ENCODE measurements at places on chromosomes 1 and 21.

DNA sequence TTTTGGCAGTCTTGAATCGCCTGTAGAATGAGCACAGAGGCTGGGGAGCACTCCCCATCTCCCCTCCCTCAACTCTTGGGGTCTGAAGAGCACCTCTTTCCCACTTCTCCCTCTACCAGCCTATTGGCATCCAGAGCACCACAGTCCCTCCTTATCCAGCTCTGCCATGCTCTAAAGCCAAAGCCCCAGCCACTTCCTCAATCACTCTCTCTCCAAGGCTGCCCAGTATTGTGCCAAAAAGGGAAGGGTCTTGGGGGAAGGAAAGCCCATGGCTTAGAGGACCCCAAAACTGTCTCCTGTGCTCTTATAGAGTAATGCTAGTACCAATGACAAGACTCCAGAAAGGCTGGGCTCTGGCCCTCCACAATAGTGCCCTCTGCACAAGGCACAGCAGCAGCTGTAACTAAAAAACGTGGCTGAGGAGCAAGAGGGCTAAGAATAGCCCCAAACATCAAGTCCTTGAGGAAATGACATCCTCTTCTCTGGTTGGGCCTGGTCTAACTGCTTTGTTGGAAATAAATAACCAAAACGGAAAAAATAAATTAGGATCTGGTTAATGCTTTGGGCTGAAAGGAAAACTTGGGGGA, 28.4 kb downstream of the SLC27A3 start:
- no peak for DNase-seq

GRCh38 chr1:205676597-205676996, 3.7 kb downstream of the SLC45A3 start:
- DNase-seq, result no peak

DNA sequence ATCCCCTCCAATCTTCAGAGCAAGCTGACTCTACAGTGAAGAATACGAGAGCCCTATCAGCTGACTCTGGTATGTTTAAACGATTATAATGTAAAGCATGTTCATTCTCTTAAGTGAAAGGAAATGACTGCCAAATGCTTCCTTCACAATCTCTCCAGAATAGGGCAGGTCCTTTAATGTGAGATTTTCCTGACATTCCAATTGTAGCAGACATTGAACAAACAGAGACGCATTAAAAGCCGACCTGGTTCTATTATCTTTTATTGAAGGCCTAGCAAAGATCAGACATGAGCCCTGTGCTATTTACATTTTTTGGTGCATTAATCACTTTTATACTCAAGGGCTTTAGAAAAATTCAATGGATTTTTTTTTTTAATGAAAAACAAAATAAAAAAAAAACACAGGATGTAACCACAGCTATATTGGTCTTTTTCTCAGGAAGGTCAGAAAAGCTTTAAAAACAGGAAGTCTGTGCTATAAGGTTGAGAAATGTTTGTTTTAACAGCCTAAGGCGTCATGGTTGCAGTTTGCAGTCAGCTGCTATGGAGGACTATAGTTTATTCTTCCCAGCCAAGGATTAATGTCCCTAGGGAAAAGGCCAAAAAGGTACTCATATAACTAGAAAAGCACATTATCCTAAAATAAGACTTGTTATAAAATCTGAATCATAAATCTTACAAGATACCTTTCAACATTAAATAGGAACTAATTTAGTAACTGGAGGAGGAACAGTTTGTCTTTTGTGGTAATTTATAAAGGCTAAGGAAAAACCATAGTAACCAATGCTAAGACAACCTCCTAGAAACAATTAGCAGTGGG, 104.8 kb downstream of the RERE start:
- peak; percentile 54 for DNase-seq

GRCh38 chr1:15885269-15885668, 37.8 kb downstream of the SPEN start:
- DNase-seq, result no peak

DNA sequence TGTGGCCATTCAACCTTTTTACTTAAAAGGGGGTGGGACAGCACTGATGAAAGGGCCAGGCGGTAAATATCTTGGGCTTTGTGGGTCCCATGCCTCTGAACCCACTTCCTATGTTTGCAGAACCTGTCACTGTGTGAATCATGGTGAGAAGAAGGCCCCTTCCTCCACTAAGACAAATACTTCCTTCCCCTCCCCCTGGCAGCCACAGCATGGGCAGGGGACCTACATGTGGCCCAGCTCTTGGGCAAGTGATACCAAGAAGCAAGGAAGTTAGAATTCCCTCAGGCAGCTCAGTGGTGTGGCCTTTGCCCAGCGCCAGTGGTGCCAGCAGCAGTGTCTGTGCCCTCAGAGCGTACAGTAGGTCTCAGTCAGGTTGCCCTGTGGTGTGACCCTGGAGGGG, 168.6 kb downstream of the TRIM33 start:
- DNase-seq, result no peak

DNA sequence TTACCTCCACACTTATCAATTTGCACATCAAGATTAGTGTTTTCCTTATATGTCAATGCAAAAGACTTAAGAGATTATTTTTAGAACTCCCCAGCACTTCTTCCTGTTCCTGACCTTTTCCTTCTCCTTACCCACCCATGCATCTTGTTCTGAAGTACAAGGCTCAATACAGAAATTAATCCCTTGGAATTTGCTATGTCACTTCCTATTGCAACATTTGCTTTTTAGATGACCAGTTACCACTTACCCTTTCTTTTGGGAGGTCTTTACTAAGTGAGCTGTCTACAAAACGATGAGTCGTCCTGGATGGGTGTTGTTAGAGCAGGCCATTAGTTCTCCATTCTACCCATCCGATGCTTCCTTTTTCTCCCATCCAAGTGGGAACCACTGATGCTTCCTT, 221.2 kb downstream of the FMN2 start:
- DNase-seq, result peak; percentile 73

- DNase-seq, result peak; percentile 44
These were observed 65.6 kb downstream of the PRKCZ start for GRCh38 chr1:2115702-2116341.

GRCh38 chr1:209815490-209815889, 9.5 kb upstream of the IRF6 start:
- DNase-seq, result no peak

DNA sequence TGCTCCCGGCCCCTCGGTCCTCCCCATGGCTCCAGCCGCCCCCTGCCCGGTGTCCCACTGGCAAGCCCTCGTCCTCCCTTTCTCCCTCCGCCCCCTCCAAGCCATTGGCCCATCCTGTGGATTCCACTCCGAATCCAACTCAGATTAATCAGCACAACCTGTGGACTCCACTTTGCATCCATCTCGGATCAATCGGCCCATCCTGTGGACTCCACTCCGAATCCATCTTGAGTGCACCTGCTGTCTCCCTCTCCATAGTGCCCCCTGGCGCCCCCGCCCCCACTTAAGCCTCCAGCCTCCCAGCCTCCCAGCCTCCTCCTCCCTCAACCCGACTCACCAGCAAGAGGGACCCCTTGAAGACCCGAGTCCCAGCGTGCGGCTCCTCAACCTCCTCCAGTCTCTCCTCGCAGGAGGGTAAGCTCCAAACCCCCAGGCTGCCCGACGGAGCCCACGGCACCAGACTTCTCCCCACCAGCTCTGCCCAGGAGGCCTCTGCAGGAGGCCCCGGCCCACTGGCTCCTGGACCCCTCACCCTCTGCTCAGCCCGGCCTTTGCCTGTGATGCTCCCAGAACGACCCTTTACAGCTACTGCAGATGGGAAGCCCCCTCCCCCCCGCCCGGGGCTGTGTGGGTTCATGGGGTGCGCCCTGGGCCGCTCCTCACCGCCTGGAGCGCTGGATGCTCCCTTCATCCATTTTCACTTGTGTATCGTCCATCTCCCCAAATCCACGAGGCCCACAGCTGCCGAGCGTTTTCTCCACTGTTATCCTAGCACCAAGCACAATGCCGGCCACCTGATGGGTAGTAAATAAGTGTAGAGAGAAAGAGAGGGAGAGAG, 40.6 kb upstream of the TSPEAR start:
- DNase-seq, result no peak

- DNase-seq, result no peak
These were observed 2.3 kb downstream of the DYRK3 start for GRCh38 chr1:206637605-206638004.

DNA sequence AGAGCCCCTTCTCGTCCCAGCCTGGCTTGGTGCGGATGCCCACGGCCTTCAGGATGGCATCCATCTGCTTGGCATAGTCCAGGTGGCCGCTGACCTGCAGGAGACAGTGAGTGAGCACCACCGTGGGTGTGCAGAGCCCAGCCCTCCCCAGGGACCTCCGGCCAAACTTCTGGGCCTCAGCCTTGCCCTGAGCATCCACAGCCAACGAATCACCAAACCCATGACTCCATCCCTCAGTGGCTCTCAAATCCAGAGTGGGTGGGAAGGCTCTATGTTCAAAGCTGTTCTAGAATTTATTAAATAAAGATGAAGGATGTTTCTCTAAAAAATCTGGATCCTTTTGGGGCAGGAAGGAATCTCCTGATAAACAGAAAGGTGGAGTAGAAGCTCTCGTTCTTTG, 18.7 kb downstream of the HTR6 start:
- DNase-seq, result no peak

GRCh38 chr1:21510885-21511578, 1.8 kb downstream of the ALPL start:
- no peak for DNase-seq

- DNase-seq, result no peak
These were observed 32.0 kb downstream of the S100A6 start for GRCh38 chr1:153503766-153504165.

DNA sequence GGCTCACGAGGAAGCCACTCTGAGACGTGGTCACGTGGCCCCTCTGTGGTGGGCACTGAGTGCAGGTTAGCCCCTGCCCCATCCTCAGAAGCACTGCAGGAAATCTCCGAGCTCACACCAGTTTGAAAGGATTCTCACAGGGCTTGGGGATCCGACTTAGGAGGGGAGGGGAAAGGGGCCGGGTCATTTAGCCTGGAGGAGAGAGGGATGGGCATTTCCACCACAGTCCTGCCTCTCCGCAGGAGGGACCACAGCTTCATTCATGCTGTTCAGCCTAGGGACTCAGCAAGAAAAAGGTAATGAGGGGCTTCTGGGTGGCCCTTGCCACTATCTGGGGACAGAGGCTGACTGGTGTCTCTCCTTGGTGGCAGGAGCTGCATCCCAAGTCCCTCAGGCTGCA, 126.5 kb downstream of the NPHP4 start:
- no peak for DNase-seq

GRCh38 chr1:29290414-29290985, 54.2 kb downstream of the PTPRU start:
- no peak for DNase-seq

DNA sequence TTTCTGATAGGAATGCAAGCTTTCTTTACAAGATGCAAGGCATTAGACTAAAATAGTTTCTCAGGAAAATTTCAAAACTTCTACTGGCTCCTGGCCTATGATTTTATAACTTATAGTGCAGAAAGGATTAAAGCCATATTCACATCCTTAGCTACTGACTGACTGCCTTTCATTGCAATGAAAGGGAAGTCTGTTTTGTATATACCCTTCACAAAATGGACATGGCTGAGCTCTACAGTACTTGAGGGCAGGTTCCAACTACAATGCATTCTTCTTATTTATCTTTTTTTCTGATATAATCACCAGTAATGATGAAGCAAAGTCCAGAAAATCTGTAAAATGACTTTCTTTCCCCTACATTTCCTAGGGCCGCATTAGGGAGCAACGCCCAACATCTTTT, 100.5 kb upstream of the ESRRG start:
- DNase-seq, result no peak

- DNase-seq, result no peak
These were observed 987 bp downstream of the DYNLT4 start for GRCh38 chr1:44806025-44806703.

GRCh38 chr1:16348414-16349182, 3.7 kb downstream of the FBXO42 start:
- peak; percentile 67 for DNase-seq

DNA sequence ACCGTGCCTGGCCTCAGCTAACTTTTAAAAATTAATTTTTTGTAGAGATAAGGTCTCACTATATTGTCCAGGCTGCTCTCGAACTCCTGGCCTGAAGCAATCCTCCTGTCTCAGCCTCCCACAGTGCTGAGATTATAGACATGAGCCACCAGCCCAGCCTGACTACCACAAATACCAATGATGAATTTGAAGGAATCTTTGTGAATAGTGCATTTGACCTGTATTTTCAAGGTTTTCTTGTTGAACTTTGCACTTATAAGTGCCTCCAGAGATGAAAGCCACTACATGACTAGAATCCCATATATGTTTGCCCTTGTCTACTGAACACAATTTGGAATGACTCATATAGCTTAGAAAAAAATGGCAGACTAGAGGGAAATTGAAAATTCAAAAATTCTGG, 297.3 kb downstream of the NFIA start:
- no peak for DNase-seq

- DNase-seq, result peak; percentile 73
These were observed 74.9 kb upstream of the ANGPTL1 start for GRCh38 chr1:178945763-178946266.

GRCh38 chr1:165898837-165899236, 71.4 kb downstream of the UCK2 start:
- DNase-seq, result peak; percentile 92

DNA sequence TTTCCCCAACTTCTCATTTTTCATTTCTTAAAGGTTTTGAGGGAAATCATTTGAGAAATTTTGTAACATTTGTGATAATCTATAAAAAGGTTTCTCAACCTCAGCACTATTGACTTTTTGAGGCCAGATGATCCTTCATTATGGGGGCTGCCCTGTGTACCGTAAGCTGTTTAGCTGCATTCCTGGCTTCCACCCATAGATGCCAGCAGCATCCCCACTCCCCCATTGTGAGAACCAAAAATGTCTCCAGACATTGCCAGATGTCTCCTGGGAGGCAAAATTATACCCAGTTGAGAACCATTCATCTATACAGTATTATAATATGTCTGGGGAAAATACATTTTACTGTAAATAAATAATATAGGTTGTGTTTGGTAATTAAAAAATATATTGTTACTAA, 146.0 kb downstream of the PBX1 start:
- no peak for DNase-seq

GRCh38 chr1:77534456-77534855, 148.0 kb downstream of the ZZZ3 start:
- no peak for DNase-seq

DNA sequence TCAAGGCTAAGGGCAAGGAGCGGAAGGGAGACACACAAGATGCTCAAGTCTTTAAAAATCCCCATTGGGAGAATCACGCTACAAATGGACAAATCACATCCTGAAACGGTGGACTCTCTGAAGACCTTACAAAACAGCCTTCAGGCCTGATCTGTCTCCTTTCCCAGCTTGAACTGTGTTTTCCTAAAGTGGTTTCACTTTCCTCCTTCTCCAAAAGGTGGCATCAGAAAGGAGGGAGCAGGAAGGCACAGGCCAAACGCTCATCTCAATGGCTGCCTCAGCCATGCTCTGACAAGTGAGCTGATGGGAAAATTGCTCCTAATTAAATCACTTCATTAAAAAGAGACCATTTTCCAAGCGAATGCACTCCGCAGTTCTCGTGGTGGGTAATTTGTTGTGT, 47.7 kb downstream of the UTP25 start:
- DNase-seq, result peak; percentile 65

DNA sequence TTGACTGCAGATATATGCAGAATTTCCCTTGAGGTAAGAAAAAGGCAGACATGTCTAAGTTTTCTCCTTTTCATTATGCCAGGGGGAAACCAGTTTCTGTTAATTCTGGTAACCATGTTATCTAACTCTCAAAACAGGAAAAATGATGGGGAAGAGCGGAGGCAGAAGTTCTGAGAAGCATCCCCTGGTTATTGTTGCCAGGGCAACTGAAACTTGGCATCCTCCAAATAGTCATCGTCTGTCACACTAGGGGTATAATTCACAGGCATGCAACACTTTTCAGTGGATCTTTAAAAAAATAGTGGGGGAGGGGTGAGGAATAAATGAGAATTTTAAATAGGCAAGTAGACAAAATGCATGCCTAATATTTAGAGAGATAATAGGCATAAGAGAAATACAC, 715.3 kb upstream of the CXADR start:
- no peak for DNase-seq
